Spleen (tissue), 13 donors: ENCODE measurements at places on chromosomes 3 and 15. TPM values are rescaled to one million over a fixed set of nuclear protein-coding genes. Genes with fewer than 3 reads are reported as not detected.

The CDCP1 gene
- polyA plus RNA-seq: 0.15 TPM

The MED12L gene
- 0.14 TPM for polyA plus RNA-seq

The EOMES gene
- 2.3 TPM for polyA plus RNA-seq

The GANC gene
- polyA plus RNA-seq: 13.2 TPM

The CELSR3 gene
- polyA plus RNA-seq: 0.89 TPM

The RCN2 gene
- polyA plus RNA-seq: 36.1 TPM

The GOLGA6D gene
- polyA plus RNA-seq: not detected

The IL17RE gene
- 0.57 TPM for polyA plus RNA-seq

The KBTBD13 gene
- not detected for polyA plus RNA-seq

The SELENOK gene
- polyA plus RNA-seq: 53.2 TPM

The MST1R gene
- polyA plus RNA-seq: 3.4 TPM
